ENCODE measurements at places on chromosomes 13 and 19.

- no peak for DNase-seq
Measured at GRCh38 chr13:27635266-27635665, 13.6 kb downstream of the POLR1D start.

- no peak for DNase-seq
Measured at GRCh38 chr13:80157261-80157932, 183.5 kb downstream of the SPRY2 start.

- no peak for DNase-seq
Measured at GRCh38 chr13:83877651-83878355, 4.5 kb downstream of the SLITRK1 start.

- no peak for DNase-seq
Measured at GRCh38 chr13:59700281-59700680, 463.4 kb downstream of the DIAPH3 start.

DNA sequence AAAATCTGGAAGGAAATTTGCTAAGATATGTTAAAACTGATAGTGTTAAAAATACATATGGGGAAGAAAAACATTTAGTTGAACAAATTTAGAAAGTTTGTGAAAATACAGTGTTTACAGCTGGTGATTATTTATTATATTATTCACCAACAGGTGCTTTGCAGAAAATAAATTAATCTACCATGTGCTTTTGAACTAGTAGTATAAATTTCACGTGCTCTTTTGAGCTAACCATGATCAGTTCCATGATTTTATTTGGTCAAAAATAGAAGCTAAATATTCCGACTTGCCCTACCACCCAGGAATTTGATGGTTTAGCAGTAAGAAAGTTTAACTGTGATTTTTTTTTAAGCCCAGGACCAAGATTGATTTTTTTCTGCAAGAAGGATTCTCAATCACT is 113.3 kb downstream of the SPRY2 start:
- DNase-seq, result no peak

GRCh38 chr19:11984986-11985385 is 20.1 kb downstream of the ZNF763 start:
- DNase-seq, result no peak

GRCh38 chr13:27339299-27339698 is 68.7 kb downstream of the RASL11A start:
- peak; percentile 30 for DNase-seq

- no peak for DNase-seq
Measured at GRCh38 chr19:30590596-30591229, 218.5 kb downstream of the ZNF536 start.

DNA sequence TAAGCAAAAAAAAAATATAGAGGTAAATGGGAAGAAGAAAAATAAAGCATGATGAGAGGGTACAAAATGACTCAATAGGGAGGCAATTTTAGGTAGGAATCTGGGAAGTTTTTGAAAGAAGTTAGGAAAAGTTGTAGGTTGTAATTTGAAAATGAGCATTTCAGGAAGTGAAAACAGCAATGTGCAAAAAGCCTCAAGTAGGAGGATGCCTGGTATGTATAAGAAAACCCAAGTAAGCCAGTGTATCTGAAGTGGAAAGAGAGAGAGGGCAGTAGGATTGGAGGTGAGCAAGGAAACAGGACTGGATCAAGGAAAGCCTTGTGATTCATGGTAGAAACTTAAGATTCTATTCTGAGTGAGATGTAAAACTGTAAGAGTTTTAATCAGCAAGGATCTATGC is 121.6 kb upstream of the SPRY2 start:
- no peak for DNase-seq

DNA sequence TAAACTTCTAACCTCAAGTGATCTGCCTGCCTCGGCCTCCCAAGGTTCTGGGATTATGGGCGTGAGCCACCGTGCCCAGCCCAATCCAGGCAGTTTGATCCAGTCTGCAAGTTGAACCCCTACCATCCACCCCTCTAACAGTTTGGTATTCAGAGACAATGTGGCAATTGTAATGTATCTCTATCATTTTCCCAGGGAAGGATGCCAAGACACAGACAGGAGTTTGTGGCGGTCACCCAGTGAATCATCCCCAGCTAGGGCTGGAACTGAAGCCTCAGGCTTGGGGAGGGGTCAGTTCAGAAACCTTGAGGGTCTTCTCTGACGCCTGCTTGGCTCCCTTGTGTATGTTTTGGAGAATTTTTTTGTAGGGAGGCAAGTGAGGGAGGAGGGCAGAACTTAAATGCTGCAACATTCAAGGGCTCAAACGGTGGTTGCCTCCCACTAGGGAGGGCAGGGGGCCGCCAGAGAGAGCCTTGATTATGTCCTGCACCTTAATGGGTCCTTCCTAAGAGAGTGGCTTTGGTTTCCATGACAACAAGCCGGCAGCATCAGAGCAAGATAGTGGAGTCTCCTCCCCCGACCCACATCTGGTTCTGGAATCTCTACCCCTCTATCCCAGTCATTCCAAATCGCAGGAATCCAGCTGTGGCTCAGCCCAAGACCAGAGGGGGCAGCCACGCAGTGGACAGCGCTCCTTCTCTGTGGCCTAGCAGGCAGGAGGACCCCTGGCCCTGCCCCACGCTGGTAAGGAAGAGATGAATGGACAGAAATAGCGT is 14.9 kb upstream of the FEM1A start:
- DNase-seq, result no peak

GRCh38 chr13:79534596-79534995 is 53.6 kb downstream of the NDFIP2 start:
- no peak for DNase-seq

Data from nephron progenitor cell (in vitro differentiated cells).